ENCODE measurements at places on chromosomes 3 and 15.

- DNase-seq = no peak
Measured at GRCh38 chr3:68363796-68364195, 568.6 kb downstream of the TAFA4 start.

- no peak for DNase-seq
Measured at GRCh38 chr3:31077021-31077601, 182.7 kb upstream of the GADL1 start.

DNA sequence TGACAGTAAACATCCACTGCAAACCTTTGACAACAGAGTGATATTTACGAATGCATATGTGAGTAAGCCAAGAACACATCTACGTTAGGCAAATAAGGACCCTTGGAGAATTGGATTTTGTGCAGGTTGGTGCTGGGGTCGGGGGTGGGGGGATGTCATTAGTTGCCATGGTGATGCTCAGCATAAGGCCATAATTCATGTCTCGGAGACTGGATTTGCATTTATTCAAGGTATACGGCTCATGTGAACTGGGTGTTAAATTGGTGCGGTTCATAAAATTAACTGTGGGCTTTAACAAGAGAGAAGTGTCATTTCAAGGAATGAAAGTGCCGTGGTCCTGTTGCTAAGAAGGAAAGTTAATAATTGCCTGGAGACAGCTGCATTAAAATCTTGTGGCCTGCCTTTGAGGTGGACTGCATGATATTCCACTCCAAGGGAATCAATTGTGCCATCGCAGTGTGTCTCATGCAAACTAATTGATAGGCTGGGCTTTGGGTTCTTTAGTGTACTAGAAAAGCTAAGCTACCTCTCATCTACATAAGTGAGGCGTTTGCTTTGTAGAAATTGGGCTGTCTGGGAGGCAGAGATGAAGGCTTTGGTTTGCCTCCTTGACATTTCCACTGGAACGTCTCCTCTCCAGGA lies 228.9 kb upstream of the FEZF2 start:
- DNase-seq = no peak

DNA sequence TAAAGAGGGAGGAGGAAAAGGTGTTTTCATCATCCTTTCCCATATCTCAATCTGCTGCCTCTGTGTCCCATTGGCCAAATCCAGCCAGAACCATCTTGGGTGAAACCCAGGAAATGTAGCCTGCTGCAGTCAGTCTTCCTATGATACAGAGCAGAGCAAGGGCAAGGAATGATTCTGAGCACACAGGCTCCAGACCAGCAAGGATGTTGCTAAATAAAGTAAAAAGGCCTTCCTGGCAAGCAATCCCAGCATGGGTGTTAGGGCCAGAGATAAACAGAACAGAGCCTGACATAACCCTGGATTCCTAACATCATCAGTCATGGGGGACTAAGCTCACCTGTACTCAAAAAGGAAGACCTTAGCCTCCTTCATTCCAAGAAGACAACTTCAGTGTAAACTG lies 90.7 kb upstream of the AGTR1 start:
- DNase-seq = no peak

GRCh38 chr3:14312375-14312774 lies 90.0 kb upstream of the SLC6A6 start:
- no peak for DNase-seq

GRCh38 chr15:78054518-78054917 lies 23.0 kb downstream of the TBC1D2B start:
- DNase-seq = no peak

DNA sequence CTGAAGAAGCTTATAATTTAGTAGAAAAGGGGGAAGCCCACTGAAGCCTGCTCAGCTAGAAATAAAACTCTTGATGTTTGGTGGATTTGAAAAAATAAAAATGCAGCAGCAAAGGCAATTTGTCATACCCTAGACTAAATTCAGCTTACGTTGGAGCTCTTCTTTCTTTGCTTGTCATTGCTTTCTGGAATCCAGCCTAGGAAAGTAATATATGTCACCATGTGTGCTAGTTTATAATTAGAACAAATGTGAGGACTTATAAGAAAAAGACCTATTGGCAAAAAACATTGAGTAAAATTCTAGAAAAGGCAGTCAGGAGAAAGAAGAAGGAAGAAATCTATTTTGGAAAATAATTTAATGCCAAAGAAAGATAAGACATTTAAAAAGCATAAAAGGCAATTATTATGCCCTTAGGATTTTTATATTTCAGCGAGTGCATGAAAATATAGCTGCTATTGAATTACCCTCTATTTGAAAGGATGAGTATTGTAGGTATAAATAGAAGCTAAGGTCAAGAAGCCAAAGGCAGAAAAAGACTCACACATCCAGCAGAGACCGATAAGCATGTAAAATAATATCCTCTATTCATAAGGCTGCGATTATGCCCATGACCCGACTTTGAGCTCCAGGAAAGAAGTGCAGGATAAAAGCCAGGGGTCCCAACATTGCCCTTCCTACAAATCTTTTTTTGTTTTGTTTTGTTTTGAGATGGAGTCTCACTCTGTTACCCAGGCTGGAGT lies 10.6 kb upstream of the BTBD1 start:
- DNase-seq = no peak

DNA sequence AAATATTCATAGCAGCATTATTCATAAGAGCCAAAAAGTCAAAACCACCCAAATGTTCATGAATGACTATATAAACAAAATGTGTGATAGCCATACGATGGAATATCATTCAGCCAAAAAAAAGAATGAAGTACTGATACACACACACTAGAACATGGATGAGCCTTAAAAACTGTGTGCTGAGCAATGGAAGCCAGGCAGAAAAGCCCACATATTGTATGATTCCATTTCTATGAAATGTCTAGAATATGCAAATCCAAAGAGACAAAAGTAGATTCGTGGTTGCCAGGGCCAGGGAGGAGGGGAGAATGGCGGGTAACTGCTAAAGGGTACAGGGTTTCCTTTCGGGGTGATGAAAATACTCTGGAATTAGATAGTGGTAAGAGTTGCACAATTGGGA lies 37.2 kb upstream of the LINGO1 start:
- no peak for DNase-seq

DNA sequence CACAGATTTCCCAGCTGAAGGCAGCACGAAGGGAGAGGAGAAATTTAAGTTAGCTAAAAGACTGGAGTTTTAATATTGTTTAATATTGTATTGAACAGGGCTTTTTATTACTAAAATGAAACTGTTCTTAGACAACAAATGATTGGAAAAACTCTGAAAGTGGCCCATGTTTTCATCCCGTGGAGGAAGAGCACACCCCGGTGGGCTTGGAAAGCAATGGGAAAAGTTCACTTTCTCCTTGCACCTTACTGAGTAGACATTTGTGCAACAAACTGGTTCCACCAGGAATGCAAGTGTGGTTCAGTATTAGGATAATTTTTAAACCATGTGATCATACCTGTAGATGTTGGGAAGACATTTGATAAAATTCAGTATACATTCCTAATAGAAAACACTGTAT lies 8.2 kb upstream of the ESYT3 start:
- no peak for DNase-seq

DNA sequence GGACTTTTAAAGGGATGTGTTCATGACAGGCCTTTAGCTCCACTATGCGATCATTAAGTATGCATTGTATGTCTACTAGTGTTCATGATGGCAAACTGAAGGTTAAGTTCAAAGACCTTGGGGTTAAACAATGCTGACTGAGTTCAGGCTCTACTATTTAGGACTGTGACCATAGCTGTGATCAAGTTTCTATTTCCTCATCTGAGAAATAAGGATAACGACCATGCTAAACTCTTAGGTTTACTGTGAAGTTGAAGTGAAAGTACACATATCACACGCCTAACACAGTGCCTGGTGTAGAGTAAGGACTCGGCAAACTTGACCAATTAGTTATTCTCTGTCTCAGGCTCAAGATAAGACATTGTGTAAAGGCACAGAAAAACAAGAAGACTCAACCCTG lies 243.2 kb downstream of the MBNL1 start:
- DNase-seq = no peak

DNA sequence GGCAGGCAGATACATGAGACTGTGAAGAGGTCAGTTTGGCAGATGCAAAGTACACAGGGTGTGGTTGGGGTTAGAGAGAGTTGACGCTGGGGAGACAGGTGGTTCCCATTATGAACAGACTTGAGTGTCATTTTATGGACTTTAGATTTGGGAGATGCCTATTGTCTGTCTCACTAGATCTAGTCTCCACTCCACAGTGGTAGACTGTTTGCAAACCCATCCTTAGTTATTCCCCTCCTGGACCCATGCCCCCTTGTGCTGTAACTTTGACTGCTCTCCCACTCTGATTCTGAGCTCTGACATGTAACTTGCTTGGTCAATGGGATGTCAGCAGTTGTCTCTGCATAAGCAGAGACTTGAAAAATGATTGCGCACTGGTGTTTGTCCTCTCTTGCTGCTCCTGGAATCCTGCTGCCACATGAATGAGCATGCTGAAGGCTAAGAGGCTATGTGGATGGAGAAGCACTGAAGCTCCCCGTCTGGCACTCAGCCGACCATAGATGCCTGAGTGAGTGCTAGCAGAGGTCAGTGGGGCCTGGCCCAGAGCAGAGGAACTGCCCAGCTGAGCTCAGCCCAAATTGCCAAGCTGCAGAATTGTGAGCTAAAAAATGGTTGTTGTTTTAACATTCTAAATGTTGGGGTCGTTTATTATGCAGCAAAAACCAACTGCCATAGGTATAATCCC lies 88.2 kb downstream of the FAM43A start:
- no peak for DNase-seq

All from esophagus squamous epithelium (tissue), 5 donors.